Ammon's horn (tissue), 1 donor: ENCODE measurements at places on chromosomes 5 and 9.

- DNase-seq: no peak
Observed at GRCh38 chr9:86470326-86470725, 116.1 kb upstream of the TUT7 start.

GRCh38 chr9:93292664-93293328, 108.9 kb downstream of the WNK2 start:
- DNase-seq: no peak

GRCh38 chr9:12776513-12777055, 1.8 kb downstream of the LURAP1L start:
- peak; percentile 95 for DNase-seq

DNA sequence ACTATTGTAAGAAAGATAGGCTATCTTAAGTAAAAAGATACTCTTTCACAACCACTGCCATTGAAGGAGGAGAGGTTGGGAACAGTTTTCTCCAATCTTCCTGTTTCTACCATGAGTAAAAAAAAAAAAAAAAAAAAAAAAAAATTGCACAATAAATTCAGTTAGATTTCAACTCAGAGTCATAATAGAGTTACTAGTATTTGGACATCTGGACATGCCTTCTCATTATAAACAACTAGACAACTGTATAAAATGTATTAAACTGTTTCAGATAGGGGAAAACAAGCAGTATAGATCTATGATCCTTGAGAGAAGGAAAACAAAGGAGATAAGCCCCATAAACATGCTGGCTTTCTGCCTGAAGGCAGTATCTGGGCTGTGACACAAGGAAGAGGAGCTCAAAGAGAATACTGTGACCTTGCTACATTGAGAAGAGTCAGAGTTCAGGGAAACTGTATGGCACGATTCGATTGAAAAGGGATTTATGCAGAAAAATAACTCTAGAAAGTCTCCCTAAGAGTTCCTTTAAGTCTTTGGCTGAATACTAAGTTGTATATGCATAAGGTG, 249.2 kb upstream of the POU5F2 start:
- DNase-seq: no peak

- no peak for DNase-seq
Observed at GRCh38 chr9:89648247-89649000, 43.6 kb downstream of the GADD45G start.

DNA sequence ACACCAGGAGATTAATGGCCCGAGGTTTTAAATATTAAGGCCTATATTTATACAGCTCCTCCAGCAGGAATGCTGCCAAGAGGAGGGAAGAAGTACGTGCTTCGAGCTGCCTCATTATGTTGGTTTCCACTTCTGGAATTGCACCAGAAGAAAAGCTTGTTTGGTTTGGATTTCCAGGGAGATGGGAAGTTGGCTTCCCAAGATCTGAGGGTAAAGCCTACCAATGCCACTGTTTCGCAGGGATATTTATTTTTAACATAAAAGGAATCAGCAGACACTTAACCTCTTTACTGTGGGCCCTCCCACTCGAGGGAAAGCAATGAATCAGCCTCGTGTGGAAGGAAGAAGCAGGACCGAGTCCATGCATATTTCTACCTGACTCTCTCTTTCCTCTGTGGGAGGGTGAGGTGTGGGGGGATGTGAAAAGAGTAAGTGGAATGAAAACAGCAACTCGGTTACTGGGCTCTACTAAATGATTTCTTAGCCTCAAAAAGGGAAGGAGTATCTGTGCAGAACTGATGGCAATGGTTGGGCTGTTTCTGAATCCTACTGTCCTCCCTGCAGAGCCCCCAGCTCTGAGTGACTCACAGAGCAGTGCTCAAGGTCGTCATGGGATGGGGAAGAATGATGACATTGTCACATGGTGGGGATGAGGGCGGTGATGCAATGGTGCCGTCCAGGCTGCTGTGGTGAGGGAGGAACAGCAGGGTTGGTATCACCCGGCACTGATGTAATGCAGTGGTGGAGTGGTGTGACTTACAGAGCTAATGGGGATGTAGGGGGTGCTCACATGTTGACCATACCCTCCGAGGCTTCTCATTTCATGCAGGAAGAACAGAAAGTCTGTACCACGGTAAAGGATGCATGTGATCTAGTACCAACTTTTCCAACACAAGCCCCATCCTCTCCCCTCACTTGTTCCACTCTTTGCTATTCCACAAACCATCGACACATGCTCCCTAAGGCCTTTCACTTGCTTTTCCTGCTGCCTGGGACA, 215.0 kb upstream of the PANK3 start:
- peak; percentile 39 for DNase-seq

DNA sequence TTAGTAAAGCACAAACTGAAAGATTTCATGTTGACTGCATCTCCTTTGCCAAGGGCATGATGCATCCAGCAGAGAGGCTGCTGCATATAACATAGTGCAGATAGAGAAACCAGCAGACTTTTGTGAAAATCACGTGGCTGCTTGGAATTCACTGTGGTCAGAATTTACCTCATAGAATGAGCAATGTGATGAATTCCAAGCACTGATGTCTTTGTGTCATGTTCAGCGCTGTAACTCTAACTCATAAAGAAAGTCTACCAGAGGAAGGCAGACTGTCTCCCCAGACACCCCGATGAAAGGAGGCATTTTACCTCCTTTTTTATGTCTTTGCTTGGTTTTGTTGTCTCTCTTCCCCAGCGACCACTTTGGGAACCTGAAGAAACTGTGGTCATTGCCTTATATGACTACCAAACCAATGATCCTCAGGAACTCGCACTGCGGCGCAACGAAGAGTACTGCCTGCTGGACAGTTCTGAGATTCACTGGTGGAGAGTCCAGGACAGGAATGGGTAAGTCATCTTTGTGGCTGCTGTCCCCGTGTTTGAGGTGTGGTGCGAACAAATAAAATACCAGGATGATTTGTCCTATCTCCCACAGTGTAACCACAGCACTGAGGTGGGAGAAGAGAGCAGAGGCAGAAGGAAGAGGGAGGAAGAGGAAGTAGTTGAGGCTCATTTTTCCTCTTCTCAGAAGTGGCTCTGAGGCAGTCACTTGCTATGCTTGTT, 42.0 kb downstream of the ITK start:
- no peak for DNase-seq

DNA sequence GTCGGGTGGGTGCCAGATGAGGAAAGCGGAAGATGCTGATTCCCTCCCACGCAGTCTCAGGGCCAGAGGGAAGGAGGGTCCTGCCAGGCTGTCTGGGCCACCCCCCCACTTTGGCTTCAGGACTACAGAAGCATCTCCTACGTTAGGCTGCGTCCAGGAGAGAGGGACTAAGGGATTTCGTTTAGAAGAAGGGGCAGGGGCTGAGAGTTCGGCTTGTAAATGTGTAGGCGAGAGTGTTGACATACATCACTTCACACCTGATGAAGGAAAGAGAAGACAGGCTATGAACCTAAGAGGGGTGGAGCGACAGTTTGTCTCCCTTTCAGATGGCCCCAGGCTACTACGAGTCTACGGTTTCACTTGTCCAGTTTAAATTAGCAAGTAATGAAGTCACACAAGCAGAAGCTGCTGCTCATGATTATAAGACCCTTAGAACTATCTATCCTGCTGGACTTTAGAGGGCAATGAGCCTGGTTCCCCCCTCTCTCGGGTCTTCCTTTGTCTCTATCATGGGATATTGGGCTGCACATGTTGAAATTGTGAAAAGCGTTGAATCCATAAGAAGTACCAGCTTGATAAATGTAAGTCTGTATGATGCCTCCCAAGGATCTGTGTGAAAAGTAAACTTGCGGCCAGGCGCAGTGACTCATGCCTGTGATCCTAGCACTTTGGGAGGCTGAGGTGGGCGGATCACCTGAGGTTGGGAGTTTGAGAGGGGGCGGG, 193.0 kb downstream of the AOPEP start:
- DNase-seq: no peak

DNA sequence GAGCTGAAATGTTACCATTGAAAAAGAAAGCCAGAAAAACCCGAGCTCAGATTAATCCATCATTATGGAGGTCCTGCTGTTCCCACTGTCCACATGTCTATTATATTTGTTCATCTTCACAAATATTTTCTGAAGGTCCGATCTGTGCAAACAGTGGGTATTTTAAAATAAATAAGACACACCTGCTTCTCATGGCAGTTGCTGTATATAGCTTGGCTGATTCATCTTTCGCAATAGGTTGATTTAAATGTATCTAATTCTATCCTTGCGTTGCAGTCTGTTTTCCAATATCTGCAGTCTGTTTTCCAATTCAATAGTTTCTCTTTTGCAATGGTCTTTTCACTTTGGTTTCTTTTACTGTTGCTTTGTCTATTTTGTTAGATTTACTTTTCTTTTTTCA, 87.4 kb upstream of the PCA3 start:
- no peak for DNase-seq

DNA sequence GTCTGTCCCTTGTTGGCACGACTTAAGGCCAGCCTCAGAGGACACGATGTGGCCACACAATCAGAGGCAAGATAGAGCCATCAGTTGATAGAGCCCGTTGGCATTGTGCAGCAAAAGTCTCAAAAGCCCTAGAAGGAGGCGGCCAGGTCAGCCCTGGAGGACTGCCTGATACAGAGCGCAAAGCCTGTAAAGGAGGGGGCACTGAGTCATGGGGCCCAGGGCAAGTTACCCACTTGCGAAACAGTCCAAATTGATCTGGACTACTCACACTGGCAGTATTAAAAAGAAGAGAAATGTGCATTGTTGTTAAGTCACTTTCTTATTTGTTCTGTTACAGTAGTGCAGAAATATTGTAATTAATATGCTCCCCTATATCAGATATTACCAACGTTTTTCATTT, 51.5 kb downstream of the KLF9 start:
- no peak for DNase-seq

DNA sequence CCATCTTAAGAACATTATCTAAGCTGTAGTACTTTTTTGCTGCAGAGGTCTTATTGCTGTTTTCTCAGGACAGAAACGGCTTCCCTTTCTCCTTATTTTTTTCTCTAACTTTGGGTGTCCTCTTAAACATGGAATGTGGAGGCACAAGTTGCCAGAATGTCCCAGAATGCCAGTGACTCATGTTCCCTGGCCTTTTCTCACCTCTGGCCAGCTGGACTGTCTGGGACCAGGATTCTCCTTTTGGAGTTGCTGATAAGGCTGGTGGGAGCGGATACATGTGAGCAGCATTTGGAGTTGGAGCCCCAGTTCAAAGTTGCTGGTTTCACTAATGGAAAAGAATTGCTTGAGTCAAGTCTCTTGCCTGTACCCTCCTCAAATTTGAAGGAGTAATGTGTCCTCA, 112.8 kb downstream of the ARHGAP26 start:
- DNase-seq: no peak

DNA sequence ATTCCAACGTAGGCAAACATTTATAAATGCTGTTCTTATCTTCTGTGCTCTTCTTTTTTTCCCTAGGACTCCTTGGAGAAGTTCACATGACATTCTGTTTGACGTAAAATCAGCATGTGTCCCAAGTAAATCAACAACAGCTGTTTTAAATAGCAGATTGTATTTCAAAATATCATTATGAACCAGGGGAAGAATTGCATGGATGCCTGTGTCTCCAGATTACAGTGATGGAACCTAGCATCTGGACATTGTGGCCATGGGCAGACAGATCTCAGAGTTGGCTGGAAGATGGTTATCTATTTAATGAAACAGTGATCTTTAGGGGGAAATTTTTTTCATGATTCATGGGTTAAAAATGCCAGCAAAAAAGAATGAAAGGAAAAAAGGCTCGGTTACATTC, 222.0 kb downstream of the MAN2A1 start:
- no peak for DNase-seq

- DNase-seq: peak; percentile 93
Observed at GRCh38 chr5:10441083-10441991, at the start of gene ROPN1L. TSS of gene ROPN1L (plus strand) at chr5:10441879. CDS start at chr5:10442168, 289 bp downstream.

GRCh38 chr9:136694163-136694871, 7.1 kb upstream of the AGPAT2 start:
- DNase-seq: no peak

- DNase-seq: no peak
Observed at GRCh38 chr5:137935190-137935589, 45.9 kb downstream of the PKD2L2 start.

- DNase-seq: no peak
Observed at GRCh38 chr5:10140195-10140973, 109.3 kb downstream of the ATPSCKMT start.

DNA sequence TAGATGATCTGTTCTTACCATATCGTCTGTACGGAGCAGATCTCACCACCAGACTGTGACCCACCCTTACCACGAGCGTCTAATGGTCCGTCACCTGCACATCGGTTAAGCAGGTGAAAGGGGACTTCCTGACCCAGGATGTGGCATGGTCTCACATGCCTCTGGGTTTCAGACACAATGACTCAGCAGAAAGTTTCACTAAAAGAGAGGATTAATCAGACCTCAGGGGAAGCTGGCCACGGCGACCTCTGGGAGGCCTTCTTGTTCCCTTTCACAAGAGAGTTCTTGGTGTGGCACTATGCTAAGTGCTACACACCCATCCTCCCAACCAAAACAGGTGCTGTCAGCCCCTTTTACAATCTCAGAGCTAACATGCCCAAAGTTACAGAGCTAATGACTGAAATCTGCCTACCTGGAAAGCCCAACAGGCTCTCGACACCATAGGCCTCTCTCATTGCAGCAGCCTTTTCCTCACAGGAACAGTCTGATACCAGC, 41.6 kb downstream of the ADAMTS12 start:
- no peak for DNase-seq

GRCh38 chr5:73215891-73216610, 43.1 kb downstream of the TMEM174 start:
- peak; percentile 81 for DNase-seq

DNA sequence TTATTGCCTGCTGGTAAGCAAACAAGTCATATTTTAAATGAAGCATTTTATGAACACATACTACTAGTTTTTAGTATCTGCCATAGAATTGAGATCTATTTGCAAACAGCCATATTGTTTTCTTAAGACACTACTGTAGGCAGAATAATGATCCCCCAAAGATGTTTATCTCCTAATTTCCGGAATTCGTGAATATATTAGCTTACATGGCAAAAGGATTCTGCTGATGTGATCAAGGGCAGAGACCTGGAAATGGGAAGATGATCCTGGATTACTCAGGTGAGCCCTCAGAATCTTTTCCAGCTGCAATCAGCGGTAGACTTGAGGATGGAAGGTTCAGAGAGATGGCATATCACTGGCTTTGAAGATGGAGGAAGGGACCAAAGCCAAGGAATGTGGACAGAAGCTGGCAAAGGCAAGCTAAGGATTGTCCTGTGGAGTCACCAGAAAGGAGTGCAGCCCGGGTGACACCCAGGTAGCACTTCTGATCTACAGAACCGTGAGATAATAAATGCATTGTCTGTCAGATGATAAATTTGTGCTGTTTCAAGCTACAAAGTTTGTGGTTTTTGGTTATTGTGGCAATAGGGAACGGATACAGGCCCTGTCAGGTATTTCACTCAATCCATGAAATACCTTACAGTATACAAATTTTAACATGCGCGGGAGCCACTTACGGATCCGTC, 1.0 kb upstream of the ERCC6L2 start:
- no peak for DNase-seq
